ENCODE measurements at places on chromosomes 6 and 20. TPM values are rescaled to one million over a fixed set of nuclear protein-coding genes. Genes with fewer than 3 reads are reported as not detected.

Gene BPI
- not detected for total RNA-seq

Gene POU5F1
- total RNA-seq = not detected

Gene PARD6B
- total RNA-seq = 1.2 TPM

Gene MYL9
- total RNA-seq = 717 TPM

Gene DOK5
- not detected for total RNA-seq

GRCh38 chr6:145187491-145188206, 547.7 kb downstream of the EPM2A start:
- H3K36me3 ChIP-seq = no peaks in the 10 kb centered on the region
- H3K4me3 ChIP-seq = no peak overlapping the region
- no peak overlapping the region for H3K27ac ChIP-seq
- H3K4me1 ChIP-seq = no peaks in the 10 kb centered on the region
- no peaks in the 10 kb centered on the region for H3K27me3 ChIP-seq

DNA sequence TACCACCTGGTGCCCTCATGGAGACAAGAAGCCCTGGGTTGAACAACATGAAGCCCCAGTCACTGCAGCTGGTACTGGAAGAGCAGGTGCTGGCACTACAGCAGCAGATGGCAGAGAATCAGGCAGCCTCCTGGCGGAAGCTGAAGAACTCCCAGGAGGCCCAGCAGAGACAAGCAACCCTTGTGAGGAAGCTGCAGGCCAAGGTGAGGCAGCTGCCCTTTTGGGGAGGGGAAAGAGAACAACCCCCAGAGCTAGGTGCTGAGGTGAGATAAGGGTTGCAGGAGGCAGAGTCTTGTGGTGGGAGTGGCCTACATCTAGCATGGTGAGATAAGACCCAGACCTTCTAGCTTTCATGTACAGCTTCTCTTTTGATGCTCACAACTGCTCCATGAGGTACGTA, 7.0 kb downstream of the CEP250 start:
- no peaks in the 10 kb centered on the region for H3K27me3 ChIP-seq
- no peak overlapping the region for H3K27ac ChIP-seq
- no peak for DNase-seq
- H3K4me3 ChIP-seq = no peak overlapping the region
- no peaks in the 10 kb centered on the region for H3K4me1 ChIP-seq

GRCh38 chr6:147546501-147547368, 38.2 kb downstream of the SAMD5 start:
- H3K27ac ChIP-seq = no peak overlapping the region
- no peaks in the 10 kb centered on the region for H3K36me3 ChIP-seq
- no peak overlapping the region for H3K4me3 ChIP-seq

DNA sequence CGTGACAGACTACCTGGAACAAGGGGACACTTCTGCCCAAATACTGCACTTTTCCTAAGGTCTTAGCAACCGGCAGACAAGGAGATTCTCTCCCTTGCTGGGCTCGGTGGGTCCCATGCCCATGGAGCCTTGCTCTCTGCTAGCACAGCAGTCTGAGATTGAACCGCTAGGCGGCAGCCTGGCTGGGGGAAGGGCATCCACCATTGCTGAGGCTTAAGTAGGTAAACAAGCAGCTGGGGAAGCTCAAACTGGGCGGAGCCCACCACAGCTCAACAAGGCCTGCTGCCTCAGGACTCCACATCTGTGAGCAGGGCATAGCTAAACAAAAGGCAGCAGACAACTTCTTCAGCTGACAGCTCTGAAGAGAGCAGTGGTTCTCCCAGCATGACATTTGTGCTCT, 87.8 kb upstream of the ASCC3 start:
- no peak overlapping the region for H3K4me3 ChIP-seq
- H3K4me1 ChIP-seq = no peaks in the 10 kb centered on the region
- no peak for DNase-seq
- H3K27ac ChIP-seq = no peak overlapping the region
- H3K27me3 ChIP-seq = no peaks in the 10 kb centered on the region

DNA sequence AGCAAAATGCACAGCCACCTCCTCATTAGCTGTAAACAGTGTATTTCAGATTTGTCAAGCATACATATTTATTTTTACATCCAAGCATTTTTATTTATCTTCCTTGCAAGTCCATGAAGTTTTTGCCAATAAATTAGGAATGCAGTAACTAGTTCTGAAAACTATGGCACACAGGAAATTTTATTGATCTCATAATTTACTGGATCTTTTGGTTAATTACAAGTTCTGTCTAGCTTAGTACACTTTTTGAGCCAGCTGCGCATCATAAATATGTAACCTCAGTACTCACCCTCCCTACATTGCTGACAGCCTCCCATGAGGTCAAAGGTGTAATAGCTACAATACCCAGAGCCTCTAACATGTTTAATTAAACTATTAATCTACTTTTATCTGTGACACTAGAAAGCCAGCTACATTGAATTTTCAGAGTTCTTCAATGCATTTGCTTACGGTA, 898.2 kb downstream of the KIF16B start:
- H3K4me3 ChIP-seq = no peak overlapping the region
- no peaks in the 10 kb centered on the region for H3K4me1 ChIP-seq
- no peaks in the 10 kb centered on the region for H3K36me3 ChIP-seq

DNA sequence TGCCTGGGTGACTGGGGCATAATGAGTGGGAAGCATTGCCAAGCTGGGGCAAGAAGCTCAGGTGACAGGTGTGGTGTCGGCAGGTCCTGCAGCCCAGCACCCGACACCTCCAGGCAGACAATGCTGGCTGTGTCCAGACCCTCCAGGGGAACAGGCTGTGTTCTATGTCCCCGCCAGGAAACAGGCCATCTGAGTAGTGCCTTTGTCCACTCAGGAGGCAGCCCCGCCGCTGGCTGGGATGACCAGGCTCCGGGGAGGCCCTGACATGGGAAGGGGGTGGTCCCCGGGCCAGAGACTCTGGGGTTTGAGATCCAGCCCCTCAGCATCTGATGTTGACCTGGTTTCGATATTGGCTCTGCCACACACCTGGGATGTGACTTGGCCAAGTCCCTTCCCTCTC, 28.4 kb downstream of the SNPH start:
- no peaks in the 10 kb centered on the region for H3K4me1 ChIP-seq
- no peak overlapping the region for H3K4me3 ChIP-seq
- H3K36me3 ChIP-seq = peaks cover 14% of the 10 kb centered on the region
- no peaks in the 10 kb centered on the region for H3K27me3 ChIP-seq
- no peak for DNase-seq
- no peak overlapping the region for H3K27ac ChIP-seq

DNA sequence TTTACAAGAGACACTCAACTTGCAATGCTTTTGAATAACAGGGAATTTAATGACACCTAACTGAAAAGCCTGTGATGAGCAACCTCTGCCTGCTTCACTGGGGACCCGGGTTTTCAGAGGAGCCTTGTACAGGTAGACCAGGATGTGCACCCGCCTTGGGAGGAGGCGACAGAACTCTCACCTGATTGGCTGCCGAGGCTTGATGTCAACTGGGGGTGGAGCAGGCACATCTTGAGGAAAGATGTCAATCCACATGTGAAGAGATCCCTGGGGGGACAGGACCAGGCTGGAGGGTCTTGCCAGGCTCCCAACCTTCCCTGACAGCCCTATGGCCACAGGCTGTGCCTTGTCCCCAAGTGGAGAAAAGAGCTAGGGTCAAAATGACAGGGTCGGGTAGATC, 19.8 kb downstream of the ERGIC3 start:
- no peak overlapping the region for H3K27ac ChIP-seq
- H3K27me3 ChIP-seq = no peaks in the 10 kb centered on the region
- no peak overlapping the region for H3K4me3 ChIP-seq
- no peaks in the 10 kb centered on the region for H3K4me1 ChIP-seq
- H3K36me3 ChIP-seq = peaks cover 16% of the 10 kb centered on the region

- H3K27me3 ChIP-seq = no peaks in the 10 kb centered on the region
- H3K27ac ChIP-seq = no peak overlapping the region
- no peak overlapping the region for H3K4me3 ChIP-seq
- H3K4me1 ChIP-seq = no peaks in the 10 kb centered on the region
- DNase-seq = no peak
- no peaks in the 10 kb centered on the region for H3K36me3 ChIP-seq
These were observed 68.6 kb downstream of the TENT5A start for GRCh38 chr6:81683912-81684311.

All from ascending aorta (tissue), 2 donors.